Stimulated activated CD4-positive, alpha-beta T cell treated with anti-CD3 and anti-CD28 coated beads, Interleukin-1b, Interleukin-23, amount 100 ng/mL, for 4 hours (primary cell): ENCODE measurements at places on chromosomes 1 and 21.

- no peak for DNase-seq
Observed at GRCh38 chr1:209387969-209388329, 195.6 kb upstream of the CAMK1G start.

GRCh38 chr1:61636814-61637213, 88.1 kb downstream of the TM2D1 start:
- DNase-seq, result no peak

DNA sequence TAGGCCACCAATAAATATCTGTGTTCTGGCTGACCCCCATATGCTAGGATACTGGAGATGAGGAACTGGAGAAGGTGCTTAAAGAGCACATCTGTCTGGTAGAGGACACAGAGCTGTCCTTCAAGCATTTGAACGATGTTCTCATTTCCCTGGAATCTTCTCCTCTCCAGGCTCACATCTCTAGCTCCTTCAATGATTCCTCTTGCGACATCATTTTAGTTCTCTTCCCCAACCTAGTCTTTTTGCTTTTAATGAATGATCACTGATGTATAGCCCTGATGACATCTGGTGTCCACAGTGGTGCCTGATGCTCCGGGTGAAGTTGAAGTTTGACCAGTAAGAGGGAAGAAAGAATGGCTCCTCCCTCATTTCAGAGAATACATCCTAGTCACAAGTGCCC, 80.8 kb upstream of the UBE2U start:
- no peak for DNase-seq

- no peak for DNase-seq
Observed at GRCh38 chr1:246573491-246573890, 7.2 kb downstream of the CNST start.

GRCh38 chr1:215844266-215844665, 277.2 kb downstream of the KCTD3 start:
- no peak for DNase-seq

GRCh38 chr1:53066891-53067738, 5.1 kb downstream of the PODN start:
- no peak for DNase-seq

DNA sequence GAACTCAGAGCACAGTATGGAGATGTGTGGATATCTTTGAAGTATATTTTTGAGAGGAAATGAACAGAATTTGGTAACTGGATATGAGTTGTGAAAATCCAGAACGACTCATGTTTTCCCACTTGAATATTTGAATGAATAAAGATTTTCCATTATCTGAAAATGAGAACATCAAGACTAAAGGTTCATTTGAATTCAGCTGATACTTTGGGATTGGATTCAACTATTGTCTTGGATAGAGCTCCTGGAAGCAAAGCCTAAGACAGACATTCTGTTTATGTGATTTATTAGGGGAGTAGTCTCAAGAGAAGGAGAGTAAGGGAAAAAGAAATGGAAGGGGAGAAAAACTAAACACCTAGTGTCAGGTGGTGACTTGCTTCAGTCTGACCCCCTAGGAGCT, 256.0 kb upstream of the LYPLAL1 start:
- DNase-seq, result no peak

DNA sequence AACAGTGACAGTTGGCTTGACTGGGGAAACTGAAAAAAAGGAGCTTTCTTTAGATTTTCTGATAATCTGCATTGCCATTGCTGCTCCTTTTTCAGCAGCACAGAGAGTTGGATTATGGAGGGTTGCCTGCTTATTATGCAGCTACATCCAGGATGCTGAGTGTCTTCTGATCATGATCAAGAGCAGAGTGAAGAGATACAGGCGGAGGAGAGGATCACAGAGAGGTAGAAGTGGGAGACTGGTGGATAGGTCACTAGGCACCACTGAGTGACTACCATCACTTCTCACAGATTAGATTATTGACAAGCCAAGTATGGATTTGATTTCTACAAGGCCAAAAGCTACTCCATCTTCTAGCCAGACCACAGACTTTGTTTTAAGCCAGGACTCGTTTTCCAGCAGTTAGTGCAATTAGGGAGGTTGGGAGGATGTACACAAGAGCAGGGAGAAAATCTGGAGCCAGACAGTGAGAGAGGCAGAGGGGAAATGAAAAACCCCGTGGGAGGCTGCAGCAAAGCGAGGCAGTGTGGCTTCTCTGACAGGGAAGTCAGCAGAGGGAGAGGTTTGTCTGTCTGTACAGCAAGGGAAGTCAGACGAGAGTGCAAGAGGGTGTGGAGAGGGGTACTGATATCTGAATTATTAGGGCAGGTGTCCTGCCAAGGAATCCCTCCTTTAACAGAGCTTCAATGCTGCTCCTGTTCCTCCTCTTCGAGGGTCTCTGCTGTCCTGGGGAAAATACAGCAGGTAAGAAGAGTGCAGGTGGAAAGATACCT, at the start of gene CD1E:
Gene CD1E (plus strand): TSS at position 592 of the 773 bp plus-strand sequence. CDS start 95 bp downstream, at position 687.
- no peak for DNase-seq

DNA sequence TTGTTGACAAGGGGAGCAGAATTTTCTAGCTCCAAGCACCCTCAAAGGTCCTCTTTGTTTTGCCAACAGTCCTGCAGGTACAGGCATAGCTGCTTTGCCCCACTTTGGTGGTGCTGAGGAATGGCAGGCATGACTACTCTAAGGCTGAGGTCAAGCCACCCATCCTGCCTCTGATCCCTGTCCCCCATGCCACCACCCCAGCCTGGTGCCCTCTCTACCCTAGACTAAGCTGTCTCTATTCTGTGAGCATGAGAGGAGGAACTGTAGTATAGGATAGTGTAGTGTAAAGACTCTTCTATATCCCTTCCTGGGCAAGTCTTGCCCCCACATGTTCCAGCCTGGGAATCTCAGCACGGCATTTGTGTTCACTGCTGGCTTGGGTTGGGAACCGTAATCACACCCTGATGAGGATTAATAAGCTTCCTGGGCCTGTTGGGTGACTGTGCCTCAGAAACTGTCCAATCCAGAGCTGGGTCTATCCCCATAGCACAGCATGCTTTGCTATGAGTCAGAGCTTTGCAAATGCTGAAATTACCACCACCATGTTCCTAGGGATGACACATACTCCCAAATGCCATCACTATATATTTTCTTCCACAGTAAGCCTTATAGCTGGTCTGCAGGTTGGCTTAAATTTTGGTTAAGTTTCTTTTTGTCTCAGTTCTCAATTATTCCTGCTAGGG, 105.7 kb upstream of the PPP2R5A start:
- DNase-seq, result no peak

DNA sequence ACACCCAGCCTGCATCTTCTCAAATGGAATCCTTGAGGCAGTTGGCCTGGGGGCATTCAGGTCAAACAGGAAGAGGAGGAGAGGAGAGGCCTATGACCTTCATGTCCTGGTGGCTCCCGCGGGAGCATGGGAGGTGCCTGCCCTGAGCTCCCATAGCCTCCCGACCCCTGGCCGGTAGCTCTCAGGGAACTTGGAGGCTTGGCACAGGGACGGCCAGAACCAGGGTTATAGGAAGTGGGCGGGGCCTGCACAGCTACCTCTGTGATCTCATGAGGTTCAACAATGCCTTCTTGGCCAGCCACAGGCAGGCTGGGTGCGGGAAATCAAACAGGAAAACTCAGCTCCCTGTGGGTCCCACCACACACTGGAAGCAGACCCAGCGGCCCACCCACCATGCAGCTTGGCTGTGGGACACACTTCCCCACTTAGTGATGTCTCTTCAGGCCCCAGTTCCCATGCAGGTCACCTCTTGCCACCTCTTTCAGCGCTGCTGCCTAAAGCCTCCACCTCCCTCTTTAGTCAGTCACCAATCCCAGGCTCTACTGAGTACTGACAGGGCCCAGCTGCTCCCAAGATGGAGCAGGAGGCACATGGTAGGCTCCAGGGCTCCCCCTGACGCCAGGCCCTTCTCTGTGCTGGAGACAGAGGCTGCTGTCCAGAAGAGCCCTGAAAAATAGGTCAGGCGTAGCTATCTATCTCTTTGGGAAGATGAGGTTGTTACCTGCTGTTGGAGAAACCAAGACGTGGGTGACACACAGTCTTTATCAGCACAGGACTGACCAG, at the start of gene SLFNL1:
Gene SLFNL1 (minus strand): TSS at position 200 of the 783 bp plus-strand sequence. CDS start 1,065 bp downstream, outside the sequence.
- no peak for DNase-seq

DNA sequence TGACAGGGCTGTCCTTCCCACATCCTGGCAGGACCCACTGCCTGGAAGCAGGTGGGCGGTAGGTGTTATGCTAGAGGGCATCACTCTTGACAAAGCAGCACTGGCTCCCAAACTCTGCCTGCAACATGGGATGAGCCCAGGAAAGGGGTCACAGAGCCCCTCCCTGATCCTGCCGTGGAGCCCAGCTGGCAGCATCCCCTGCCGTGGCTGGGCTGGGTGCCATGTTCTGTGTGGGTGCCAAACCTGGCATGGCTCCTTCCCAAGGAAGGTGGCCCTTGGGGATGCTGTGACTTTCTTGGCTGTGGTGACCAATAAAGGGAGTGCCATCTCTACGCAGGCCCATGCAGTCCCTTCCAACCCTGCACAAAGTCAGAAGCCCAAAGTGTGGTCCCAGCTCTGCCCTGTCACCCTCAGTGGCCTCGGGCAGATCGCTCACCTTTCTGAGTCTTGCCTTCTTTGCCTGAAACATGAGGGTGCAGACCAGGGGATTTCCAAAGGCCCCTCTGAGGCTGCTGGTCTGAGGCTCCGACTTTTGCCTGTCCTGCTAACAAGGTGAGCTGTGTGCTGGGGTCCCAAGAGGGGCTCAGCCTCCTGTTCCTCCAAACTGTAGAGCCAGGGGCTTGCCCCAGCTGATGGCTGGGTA, 6.0 kb downstream of the CDK18 start:
- DNase-seq, result no peak

DNA sequence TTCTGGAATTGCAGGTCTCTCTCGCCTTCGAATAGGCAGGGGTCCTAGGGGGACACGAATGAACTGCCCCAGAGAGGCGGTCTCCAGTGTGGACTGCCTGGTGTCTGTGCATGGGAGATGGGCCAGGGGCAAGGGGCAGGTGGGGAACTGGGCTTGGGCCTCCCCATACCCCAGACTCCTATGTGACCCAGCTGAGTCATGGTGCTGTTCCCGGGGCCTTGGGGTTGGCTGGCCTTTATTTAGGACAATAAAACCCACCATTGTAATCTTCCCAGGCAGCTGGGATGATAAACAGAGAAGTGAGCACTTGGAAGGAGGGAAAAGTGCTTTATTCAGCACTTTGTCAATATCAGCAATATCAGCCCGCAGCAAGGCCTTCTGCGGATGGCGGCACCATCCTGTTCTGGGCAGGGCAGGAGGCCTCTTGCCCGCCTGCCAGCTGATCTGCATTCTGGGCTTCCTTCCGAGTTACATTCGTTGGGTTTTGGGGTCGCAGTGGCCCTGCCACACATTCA, 209.0 kb upstream of the TMEM51 start:
- DNase-seq, result no peak

- DNase-seq, result no peak
Observed at GRCh38 chr1:82819234-82819633, 1018.5 kb downstream of the ADGRL2 start.

DNA sequence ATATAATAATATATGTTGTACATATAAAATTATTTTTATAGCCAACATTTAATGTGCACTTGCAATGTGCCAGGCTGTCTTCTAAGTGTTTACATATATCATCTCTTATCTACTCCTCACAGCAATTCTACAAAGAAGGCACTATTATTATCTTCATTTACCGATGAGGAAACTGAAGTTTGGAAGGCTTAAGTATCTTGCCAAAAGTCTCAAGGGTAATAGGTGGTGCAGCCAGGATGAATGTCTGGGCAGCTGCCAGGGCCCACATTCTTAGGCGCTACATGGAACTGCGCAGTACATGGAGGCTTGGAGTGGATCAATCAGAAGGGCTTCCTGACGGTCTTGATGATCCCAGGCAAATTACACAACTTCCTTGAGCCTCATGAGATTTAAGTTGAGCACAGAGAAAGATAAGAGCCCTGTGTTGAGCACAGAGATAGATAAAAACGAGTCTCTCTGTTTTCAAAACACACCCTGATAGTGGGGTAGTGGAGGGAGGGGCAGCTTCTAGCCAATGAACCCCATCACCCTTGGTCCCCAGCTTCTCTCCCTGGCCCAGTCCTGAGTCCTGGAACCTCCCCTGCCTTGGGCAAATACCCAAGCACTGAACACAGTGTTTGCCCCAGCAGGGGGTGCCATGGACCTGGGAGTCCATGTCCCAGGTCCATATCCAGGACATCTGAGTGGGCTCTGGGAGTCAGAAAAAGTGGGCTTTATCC, 9.2 kb downstream of the POU3F1 start:
- DNase-seq, result no peak

DNA sequence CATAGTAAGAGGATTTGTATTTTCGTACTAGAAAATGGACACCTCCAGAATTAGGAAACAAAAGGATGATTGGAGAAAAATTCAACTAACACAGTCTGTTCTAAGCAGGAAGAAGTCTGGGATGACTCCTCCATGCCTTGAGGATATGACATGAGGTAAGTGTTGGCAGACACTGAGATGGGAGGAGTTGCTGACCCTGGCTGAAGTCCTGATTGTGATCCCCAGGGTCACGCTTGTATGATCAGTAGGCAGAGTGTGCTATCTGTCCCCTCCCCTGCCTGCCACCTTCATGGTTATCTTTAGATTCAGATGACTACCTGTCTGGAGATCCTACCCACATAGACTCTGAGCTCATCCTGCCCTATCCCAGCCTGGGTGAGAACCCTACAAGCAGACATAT, 249.1 kb downstream of the C1orf94 start:
- no peak for DNase-seq

- no peak for DNase-seq
Observed at GRCh38 chr21:31725202-31725839, 6.6 kb downstream of the SCAF4 start.

GRCh38 chr1:150796374-150796773, 11.7 kb downstream of the CTSK start:
- no peak for DNase-seq

DNA sequence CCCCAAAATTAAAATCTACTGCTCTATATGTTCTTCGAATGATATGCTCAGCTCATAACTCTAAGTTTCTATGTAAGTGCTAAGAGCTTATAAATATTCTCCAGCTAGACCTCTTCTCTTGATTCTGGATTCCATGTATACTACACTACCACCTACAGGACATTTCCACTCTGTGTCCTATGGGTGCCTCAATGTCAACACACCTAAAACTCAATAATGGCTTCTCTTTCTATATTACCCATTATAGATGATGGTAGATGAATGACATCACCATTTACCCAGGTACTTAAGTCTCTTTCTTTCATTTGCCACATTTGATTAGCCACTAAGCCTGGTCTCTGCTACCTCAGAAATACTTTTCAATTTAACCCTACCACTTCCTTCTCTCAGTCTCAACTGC, 41.3 kb downstream of the TBX19 start:
- DNase-seq, result no peak

DNA sequence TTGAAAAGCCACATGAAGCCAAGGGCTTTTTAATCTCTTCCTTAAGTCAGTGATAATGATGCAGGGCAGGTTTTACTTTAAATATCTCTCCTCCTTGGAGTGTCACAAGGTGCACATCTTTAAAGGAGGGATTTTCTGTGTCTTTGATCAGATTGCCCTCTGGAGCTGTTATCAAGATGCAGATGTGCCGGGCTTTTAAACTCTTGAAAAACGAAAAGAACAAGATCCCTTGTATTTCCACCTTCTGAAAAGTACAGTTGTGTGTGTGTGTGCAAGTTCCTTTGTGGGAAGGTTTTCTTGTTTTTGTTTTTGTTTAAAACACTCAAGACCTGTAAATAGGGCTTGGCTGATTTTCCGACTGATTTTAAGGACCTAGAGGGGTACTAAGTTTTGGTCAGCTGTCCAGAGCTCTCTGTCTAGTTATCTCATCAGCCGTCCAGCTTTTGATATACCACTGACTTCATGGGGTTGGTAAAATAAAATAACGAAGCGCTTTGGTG, 1.6 kb downstream of the MARK1 start:
- no peak for DNase-seq

- no peak for DNase-seq
Observed at GRCh38 chr1:36391271-36391670, 5.5 kb upstream of the STK40 start.
